ENCODE measurements at places on chromosomes 6 and 20.
A peak's percentile ranks its signal among the peaks of the same experiment; 100 is the strongest.

DNA sequence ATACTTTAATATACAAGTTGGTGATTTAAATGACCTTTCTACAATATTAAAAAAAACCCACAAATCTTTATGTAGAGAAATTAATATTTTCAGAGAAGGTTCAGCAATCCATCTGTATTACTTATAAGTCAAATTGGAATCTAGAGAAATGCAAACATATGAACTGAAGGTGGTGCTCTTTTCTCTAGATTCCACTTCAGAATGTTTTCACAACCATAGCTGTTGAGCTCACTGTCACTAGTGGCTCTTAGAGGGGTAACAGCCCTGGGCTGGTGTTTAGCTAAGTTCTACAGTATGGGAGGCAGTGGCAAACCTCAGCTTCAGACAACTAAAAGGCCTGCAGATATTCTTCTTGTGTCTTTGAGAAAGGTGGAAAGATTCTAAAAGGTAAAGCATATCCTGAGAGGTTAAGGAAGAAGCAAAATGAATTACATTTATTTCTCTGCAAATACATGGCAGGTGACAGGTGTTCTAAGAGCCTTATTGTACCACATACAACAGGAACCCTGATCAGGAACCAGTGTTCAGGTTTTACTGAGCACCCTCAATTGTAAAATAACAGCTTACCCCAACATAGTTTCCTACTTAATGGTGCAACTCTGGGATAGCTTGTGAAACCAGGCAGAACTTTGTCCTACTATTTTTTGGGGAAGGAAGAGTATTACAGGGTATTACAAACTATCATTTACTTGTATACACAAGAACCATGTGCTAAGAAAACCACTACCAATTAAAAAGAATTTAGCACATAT, 56.6 kb upstream of the SAMHD1 start:
- DNase-seq = no peak

DNA sequence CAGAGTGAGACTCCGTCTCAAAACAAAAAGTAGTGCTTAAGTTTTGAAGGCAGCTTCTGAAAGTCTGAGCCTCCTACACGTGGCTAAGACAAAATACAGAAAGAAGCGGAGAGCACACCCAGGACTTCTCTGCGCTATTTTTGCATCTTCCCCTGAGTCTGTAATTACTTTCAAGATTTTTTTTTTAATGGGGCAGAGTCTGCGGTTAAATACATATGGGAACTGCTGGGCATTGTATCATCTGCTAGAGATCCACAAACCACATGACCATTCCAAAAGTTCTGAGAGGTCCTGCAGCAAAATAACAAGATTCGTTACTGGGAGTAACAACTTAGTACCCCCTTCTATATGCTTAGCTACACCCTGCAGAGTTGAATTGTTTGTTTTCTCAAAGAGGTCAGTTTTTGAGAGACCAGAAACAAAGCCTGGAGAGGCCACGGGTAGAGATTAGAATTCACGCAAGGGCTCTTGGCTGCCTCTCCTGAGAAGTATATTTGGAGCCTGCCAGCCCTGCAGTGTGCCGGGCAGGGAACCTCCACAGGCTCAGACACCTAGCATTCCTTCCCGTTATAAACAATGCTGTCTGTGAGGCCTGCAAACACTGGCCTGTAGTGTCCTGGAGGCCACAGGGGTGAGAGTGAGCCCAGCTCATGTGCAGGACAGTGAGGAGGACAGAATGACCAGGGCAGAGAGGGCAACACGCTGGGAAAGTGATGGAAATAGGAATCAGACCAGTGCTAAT, 48.2 kb upstream of the FAM50B start:
- DNase-seq = no peak

DNA sequence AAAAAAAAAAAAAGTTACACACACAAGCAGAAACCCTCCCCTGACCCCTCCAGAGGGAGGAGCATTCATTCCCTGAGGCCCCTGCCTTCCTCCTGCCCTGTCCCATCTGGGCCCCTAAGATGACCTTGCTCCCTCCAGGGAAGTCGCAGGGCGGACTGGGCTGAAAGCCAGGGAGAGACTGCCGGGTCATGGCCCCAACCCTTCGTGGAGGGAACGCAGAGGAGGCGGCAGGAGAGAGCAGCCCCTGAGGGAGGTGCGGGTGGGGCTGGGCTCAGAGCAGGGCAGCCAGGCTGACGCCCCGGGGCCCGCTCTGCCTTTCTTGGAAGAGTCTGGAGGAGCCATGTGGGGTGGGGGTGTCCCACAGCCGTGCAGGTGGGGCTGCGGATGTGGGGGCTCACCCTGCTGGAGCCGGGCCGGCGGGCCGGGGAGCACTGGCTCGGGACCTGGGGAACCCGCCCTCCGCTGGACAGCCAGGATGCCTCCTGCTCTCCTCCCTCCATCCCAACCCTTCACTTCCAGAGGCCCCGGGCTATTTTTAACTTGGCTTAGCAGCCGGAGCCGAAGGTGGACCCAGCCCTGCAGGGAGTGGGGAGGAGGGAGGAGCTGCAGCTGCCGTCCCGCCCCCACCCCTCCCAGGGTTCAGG, 15.0 kb upstream of the ABHD16B start:
- no peak for DNase-seq

GRCh38 chr6:170445971-170446370, 107.1 kb downstream of the PSMB1 start:
- DNase-seq = no peak

GRCh38 chr6:36095497-36096391, 34.6 kb upstream of the MAPK13 start:
- DNase-seq = no peak

GRCh38 chr6:73679009-73679408, 17.0 kb upstream of the CD109 start:
- DNase-seq = no peak

DNA sequence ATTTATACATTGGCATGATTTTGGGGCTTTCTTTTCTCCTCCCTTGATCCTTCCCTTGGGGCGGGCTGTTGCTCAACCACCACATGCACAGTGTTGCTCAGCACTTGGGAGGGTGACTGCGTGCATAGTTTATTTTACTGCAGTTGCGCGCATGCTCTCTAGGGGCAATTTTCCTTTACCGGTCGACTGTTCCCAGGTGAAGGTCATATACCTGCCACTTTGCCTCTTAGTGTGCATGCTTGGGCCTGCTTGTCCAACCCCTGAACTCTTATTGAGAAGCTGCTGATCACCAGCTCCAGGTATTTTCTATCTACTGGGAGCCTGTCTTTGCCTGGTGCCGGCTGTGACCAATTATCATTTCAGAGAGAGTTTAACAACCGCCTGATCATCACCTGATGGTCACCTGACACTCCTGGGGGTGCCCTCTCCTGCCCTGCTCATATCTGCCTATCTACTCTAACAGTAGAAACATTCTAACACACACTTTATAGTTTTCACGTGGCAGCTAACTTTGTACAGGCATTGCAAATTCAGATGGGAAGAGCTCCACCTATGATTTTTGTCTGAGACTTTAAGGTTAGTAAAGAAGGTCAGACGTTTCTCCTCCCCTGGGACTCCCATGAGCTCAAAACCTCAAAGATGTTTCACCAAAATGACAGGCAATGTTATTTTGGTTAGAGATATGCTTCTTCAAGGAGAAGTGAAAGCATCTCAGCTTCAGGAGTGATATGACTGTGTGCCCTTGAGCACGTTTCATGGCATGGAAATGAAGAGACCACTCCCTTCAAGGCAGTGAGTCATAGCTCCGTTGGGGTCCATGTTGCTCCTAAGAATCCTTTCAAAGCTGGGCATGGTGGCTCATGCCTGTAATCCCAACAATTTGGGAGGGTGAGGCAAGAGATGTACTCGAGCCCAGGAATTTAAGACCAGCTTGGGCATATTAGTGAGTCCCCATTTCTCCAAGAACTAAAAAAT, 227.5 kb upstream of the MYLIP start:
- no peak for DNase-seq

- DNase-seq = no peak
Observed at GRCh38 chr6:110654096-110654820, 161.0 kb downstream of the CDK19 start.

GRCh38 chr6:49384904-49385303, 78.1 kb downstream of the MMUT start:
- DNase-seq = no peak

GRCh38 chr6:157281570-157281969, 41.7 kb downstream of the TMEM242 start:
- DNase-seq = no peak

DNA sequence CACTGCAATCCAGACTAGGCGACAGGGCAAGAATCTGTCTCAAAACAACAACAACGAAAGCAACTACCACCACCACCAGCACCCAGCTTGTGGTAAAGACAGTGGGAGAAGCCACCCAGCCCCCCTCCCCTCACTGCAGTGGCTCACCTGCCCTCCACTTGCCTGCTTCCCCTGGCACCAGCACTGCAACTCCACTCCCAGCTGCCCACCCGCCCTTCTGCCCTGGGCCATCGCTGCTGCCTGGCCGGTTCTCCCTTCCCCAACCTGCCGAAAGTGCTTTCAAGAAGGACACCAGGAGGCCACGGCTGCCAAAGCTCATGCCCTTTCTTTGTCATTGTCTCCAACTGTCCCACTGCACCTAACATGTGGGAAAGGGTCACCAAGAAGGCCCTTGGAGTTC, 94.7 kb upstream of the AGPAT4 start:
- DNase-seq = no peak

DNA sequence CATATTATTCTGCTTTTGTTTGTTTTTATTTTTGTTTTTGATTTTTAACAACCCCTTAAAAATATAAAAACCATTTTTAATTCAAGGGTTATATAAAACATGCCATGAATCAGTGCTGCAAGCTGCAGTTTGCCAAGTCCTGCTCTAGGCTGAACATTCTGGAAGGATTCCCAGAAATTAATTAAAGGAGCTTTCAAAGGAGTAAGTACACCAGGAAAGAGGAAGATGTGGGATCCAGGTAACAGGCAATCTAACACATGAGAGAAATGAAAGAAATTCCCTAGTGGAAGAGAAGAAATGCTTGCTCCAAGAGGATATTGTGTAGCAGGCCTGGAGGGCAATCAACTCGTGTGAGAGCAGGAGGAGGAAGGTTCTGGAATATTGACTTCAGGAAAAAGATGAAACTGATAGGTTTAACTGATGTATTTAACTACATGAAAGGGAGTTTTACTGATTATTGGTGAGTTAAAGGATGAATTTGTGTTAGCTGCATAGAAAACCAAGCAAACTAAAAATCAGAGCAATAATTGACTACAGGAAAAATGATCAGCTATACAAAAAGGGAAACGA, 146.0 kb upstream of the PHACTR1 start:
- no peak for DNase-seq

- no peak for DNase-seq
Observed at GRCh38 chr20:58424218-58424969, 35.4 kb downstream of the VAPB start.

DNA sequence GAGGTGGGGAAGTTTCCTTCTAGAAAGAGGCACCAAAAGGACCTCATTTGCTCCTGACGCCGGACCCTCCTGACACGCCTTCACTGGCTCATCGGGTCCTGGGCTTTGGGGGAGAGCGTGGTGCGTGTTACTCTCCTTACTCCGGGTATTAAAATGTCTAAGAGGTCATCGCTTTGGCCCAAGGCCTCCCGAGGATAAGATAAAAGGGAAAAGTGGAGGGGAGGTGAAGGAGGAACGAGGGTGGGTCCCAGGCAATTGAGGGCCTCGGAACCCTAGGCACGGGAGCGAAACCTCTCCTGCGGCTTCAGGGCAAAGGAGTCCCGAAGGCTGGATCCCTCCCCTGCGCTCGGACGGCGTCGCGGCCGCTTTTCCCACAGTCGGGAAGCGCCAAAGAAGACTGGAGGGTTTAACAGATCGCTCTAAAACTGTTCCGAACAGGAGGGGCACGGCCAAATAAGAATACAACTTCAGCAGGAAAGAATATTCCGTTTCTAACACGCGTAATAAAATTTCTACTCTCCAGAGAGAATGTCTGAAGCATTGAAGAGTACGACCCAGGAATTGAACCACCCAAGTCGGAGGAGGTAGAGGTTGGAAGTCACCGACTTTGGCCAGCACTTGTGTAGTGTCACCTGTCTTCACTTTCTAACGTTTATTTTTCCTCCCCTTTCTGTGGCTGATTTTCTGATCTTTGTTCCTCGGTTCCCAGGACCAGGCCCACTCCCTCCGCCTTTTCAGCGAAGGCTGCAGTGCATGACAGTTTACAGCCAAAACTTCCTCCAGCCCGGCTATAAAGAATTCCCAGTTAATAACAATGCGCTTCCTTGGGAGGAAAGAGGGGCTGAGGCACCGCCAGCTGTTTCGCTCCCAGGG, 2.1 kb upstream of the TBXT start:
- no peak for DNase-seq

GRCh38 chr6:16729183-16729691, 32.0 kb downstream of the ATXN1 start:
- no peak for DNase-seq

DNA sequence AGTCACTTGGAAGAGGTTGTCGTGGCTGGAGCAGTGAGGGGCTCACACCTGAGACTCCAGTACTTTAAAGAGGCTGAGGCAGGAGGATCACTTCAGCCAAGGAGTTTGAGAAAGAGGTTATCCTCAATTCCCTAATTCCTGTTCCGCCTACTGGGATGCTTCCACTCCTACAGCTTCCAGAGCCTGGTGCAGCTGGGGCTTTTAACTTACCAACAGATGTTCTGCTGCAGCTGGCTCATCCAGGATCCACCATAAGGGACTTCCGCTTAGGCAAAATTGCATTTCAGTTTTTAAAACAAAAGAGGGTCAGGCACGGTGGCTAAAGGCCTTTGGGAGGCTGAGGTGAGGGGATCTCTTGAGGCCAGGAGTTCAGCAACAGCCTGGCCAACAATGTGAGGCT, 59.1 kb upstream of the CDYL start:
- DNase-seq = no peak

DNA sequence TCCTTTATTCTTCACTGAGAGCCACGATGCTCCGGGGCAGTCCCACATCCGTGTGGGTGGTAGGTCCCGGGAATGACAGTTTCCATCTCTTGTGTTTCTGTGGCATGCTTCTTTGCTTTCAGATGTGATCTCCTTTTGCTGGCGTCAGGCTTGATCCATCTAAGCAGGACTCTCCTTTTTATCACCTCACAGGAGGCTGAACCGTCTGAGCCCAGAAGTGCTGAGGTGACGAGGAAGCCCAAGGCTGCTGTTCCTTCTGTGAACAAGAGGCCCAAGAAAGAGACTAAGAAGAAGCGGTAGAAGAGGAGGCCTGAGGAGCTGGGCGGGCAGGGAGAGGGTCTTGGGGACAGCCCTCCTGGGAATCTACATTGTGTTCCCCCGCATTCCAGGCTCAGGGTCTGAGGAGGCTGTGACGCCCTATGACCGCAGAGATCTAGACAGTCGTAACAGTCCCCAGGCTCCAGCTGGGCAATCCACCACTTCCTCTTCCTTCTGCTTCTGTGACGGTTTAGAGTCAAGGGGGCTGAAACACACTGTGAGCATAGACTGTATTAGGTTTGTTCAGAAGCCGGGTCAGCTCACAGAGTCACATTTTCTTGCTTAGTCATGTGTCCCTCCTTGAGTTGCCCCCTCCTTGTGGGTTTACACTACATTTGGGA, 26.8 kb downstream of the MANBAL start:
- peak; percentile 47 for DNase-seq

DNA sequence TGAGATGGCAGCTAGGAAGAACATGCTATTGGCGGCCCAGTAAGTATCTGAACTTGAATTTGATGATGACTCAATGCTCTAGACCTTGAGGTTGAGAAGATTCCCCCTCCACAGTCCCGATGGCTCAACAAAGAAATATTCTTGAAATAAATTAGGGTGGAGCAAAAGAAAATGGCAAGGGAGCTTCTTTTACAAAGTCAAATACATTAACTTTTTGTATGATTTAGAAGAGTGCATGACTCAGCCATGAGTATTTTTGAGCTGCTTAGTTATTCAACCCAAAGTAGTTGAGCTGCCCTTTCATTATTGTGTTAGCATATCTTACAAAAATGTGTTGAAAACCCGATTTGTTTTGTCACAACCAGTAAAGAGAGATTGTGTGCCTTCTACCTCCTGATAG, 7.6 kb downstream of the TFAP2C start:
- no peak for DNase-seq

All from KG1 (cell line).